ENCODE measurements at places on chromosomes 11 and 22.

GRCh38 chr11:15710580-15711275 is 596.0 kb downstream of the INSC start:
- DNase-seq = no peak

DNA sequence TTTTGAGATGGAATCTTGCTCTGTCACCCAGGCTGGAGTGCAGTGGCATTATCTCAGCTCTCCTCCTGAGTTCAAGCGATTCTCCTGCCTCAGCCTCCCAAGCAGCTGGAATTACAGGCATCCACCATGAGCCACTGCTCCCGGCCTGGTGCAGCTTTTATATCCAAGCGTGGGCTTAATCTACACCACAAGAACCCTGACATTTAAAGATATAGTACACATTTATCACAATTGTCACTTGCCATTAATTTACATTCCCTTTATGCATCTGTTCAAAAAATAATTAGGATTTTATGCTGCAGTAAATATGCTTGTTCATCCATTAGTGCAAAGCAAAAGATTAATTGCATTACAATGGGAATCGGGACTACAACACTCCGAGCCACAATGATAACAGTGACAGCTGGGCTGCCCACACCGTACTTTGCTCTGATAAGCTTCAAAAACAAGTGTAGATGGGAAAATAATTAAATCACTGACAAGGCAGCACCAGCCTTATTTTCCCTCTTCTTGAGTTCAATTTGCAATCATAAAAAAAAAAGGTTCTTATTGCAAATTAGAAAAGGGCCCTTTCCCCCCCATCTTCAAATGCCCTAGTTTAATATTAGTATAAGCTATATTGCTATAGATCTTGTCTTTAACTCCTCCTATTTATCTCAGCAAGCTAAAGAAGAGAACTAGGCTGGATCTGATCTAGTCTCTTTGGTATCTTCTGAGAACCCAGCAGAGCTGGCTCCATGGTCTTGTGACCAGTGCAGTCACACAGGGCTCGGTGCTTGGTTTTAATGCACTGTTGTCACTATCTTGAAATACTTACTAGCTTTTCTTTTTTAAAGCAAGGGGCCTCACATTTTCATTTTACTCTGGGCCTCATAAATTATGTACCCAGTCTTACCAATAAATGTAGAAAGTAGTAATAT is 206.2 kb upstream of the LRRC4C start:
- no peak for DNase-seq

- no peak for DNase-seq
These were observed 211.6 kb upstream of the SESN3 start for GRCh38 chr11:95442531-95443050.

DNA sequence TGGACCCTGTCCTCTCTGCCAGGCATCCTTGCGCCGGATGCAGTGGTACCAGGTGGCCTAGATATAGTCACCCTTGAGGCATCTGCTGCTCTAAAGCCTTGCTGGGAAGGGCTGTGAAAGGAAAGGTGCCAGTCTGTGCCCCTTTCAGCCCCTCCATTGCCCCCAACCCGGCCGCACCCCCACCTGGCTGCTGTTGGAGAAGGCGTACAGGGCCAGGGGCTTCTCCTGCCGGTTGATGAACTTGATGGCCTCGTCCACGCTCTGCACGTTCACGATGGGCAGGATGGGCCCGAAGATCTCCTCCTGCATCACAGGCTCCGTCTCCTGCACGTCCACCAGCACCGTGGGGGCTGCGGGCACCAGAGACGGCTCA is 10.2 kb downstream of the ALDH3B2 start:
- DNase-seq = no peak

- no peak for DNase-seq
These were observed 62.1 kb downstream of the PDHX start for GRCh38 chr11:34978236-34979191.

GRCh38 chr11:66579017-66579606 is 10.7 kb upstream of the CTSF start:
- no peak for DNase-seq

GRCh38 chr11:19079643-19080440 is 19.3 kb upstream of the MRGPRX2 start:
- peak; percentile 52 for DNase-seq

GRCh38 chr11:45501392-45502225 is 163.8 kb downstream of the CHST1 start:
- no peak for DNase-seq

GRCh38 chr11:107924306-107924705 is 3.9 kb upstream of the RAB39A start:
- no peak for DNase-seq

GRCh38 chr11:68099474-68100405 is 21.4 kb downstream of the CHKA start:
- DNase-seq = no peak

- no peak for DNase-seq
These were observed 107.6 kb downstream of the GALNT18 start for GRCh38 chr11:11514246-11514645.

DNA sequence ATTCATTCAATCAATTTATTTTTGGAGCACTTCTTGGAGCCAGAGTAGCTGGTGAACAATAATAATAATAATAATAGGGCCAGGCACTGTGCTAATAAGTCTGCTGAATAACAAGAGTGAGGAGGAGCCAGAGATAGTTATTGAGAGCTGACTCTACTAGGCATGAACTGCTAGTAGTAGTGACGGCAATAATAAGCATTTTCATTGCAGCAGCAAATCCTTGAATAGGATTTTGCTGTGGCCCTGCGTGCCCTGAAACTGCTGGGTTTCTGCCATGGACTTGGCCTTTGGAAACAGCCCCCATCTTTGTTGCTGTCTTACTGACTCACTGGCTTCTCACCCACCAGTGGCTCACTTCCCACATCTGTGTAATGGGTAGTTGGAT is 545.9 kb downstream of the MIAT start:
- DNase-seq = no peak

GRCh38 chr22:38411016-38411415 is 44.0 kb downstream of the KCNJ4 start:
- DNase-seq = no peak

DNA sequence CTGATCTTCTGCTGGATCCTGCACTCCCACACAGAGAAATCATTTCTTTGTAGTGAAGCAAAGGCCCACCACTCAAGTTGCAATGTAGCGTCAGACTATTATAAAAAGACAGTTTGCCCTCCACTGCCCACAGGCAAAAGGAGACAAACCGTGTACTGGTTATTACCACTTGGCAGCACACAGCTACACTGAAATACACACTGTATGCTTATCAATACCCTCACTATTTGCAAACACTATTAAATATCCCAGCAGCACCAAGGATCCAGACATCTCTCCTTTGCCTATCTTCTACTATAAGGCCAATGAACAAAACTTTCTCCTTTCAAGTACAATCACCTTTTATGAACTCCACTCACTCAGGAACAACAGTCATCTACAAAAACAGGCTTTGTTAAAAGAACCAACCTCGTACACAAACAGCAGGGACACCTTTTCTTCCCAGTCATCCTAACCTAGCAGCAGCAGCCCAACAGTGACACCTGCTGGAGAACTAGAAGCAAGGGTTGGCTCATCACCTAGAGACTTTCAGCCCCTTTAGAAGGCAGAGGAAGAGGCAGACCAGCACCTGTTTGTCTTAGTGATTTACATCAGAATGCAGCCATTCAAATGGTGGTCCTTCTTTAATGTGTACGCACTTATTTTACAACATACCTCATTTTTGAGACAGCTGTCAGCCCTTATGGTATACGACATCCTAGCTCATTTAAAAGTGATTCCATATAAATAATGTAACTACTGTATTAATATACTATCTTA is 56.1 kb downstream of the AMBRA1 start:
- peak; percentile 46 for DNase-seq

- DNase-seq = no peak
These were observed 2.2 kb downstream of the ARSA start for GRCh38 chr22:50625568-50626313.

DNA sequence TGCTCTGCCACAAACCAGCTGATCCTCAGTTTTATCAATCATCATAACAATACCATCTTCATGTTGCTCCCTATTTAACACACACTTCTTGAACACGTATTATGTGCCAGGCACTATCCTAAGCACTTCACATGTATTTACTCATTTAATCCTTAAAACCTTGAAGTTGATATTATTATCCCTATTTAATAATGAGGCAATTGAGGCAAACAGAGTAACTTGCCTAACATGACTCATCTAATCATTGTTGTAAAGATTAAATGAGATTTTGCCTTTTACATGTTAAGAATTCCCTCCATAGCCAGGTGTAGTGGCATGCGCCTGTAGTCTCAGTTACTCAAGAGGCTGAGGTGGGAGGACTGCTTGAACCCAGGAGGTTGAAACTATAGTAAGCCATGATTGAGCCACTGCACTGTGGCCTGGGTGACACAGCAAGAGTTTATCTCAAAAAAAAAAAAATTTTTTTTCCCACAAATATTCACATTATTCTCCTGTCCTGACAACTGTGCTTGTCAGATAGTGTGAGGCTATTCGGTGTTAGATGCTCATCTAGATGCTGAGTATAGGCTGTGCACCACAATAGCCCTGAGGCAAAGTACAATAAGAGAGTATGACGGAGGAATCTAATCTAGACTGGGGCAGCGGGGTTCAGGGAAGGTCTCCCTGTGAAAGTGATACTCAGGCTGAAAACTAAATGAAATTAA is 13.4 kb downstream of the CKAP5 start:
- no peak for DNase-seq

DNA sequence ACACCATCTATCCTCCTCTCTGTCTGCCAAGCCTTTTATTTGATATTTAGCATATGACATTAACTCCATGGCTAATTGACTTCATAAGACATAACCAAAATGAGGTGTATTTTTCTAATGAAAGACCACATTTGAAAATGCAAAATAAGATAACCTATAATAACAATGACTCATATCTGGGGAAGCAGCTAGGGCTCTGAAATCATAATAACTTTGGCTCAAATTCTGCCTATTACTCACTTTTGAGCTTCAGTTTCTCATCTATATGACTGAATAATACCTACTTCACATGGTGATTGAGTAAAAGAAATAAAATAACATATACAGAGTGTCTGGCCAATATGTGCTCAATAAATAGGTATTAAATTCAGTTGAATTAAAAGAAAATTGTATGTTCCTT is 1419.8 kb upstream of the TENM4 start:
- DNase-seq = no peak

DNA sequence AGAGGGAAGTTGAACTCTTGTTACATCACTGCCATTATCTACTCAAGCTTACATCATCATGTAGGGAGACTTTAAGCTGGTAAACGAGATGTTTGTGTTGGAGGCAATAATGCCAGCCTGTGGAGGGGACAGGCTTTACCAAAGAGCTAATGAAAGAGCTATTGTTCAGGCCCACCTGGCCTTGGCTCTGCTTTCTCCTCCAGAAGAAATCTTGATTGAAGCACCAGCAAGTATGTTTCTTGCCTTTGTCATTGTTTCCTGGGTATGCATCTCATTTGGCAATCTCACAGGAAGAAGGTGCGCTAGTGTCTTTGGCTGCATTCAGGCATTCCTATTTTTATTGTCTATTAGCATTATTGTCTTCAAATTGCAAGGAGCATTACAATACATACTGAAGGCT is 16.7 kb upstream of the CARD18 start:
- DNase-seq = no peak

GRCh38 chr11:70073871-70074371 is 4.2 kb upstream of the ANO1 start:
- DNase-seq = no peak

DNA sequence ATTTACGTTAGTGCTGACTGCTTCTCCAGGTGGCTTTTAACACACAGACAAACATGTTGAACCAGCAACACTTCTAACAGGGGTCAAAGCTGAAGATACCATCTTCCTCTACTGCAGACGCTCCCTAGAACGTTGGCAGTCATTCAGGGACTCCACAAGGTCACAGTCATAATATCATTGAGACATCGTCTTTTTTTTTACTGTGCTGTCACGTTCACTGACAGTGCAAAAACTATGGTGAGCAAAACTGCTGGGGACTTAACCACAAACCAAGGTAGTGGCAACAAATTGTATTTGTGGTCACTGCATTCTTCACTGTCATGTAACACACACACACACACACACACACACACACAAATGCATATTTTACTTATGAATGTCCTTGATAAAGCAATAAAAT is 244.9 kb downstream of the CASP12 start:
- DNase-seq = no peak

- DNase-seq = no peak
These were observed 18.2 kb downstream of the LIMK2 start for GRCh38 chr22:31230155-31230870.

GRCh38 chr22:50657925-50658324 is 14.7 kb upstream of the SHANK3 start:
- no peak for DNase-seq

DNA sequence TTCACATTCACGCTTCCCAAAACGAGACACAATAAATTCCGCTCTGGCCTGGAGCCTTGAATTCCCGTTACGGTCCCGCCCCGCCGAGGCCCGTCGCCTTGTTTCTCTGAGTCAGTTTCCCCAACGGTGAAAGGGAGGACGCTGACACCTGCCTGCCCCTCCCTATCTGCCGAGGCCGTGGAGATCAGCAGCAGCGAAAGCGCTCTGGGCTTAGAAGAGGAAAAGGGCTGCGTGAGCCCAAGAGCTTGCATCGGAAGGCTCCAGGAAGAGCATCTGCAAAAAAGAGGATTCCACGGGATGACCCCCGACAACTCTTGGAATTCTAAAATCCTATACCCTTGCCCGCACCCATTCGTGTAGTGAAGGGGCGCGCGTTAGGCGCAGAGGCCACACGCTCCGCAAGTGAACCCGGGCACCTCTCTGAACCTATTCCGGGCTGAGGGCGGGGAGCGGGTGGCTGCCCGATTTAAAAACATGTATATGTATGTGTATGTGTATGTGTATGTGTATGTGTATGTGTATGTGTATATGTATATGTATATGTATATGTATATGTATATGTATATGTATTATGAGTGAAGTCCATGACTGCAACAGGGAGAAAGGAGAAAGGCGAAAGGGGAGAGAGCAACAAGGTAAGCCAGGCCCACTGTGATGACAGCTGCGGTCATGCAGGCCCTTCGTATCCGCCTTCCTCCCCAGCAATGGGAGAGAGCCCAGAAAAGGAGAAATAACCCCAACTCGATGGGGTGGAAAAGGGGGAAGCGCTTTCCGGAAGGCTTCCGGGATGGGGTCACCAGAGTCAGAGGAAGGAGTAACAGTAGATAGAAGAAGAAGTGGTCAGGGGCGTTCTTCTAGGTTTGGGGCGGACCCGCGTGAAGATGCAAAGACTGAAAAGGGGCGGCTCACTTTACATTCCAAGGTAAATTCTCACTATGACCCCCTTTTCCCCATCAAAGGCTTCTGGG is 948 bp upstream of the MRTFA start:
- DNase-seq = no peak

Measured in HFF-Myc (cell line).